ENCODE measurements at places on chromosomes 3 and 15. TPM values are rescaled to one million over a fixed set of nuclear protein-coding genes. Genes with fewer than 3 reads are reported as not detected.

GRCh38 chr3:99938270-99938911 is 120.7 kb downstream of the CMSS1 start:
- DNase-seq = no peak

LRRC3B gene
- polyA plus RNA-seq = not detected

DNA sequence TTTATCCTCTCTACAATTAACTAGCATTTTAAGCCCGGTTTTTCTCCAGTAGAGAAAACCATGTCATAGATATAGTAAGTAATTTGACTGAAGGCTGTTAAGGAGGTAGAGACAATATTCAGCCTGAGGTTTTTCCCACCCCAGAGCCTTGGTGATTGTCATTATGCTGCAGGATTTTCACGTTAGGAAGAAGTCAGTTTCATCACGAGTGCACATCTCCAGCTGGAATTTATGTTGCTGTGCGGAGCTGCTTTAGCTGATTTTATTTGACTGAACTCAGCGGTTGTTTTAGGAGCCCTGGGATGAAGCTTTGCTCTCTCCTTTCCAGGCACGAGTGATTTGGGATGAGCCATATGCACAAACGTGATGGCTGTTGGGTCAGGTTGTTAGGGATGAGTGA is 271.3 kb upstream of the RGMA start:
- no peak for DNase-seq

DNA sequence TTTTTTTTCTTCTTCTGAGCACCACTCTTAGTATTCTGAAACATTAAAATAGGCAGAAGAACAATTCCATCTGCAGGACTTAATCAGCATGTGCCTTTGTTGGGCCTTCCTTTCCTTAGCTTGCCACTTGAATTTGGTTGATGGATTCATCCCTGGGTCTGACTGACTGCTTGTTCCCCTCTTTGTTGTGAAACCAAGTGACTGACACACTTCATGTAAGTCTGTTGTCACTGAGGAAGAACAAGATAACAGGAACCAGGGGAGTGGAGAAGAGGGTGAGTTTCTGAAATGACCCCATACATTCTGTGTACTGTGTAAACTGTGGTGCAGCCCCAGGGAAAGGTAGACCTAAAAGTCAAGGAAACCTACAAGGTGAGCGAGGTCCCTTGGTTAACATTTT is 188.7 kb upstream of the TBC1D5 start:
- DNase-seq = no peak

EPHB1 gene
- polyA plus RNA-seq = 0.13 TPM

DNA sequence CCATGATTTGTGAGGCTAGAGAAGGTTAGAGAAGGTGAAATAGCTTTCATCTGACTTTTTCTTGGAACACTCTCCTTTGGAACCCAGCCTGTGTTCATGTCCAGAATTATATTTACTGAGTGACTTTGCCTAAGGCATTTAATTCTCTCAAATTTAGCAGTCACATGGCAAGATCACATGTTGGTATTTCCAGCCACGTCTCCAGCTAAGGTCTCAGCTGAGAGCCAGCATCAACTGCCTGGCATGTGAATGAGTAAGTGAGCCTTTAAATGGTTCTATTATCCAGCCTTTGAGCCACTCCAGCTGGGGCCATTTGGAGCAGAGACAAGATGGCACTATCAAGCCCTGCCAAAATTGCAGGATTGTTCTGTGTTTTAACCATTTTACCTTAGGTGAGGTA is 130.2 kb upstream of the SGO1 start:
- DNase-seq = no peak

- no peak for DNase-seq
Observed at GRCh38 chr15:73344056-73344455, 24.7 kb downstream of the HCN4 start.

DNA sequence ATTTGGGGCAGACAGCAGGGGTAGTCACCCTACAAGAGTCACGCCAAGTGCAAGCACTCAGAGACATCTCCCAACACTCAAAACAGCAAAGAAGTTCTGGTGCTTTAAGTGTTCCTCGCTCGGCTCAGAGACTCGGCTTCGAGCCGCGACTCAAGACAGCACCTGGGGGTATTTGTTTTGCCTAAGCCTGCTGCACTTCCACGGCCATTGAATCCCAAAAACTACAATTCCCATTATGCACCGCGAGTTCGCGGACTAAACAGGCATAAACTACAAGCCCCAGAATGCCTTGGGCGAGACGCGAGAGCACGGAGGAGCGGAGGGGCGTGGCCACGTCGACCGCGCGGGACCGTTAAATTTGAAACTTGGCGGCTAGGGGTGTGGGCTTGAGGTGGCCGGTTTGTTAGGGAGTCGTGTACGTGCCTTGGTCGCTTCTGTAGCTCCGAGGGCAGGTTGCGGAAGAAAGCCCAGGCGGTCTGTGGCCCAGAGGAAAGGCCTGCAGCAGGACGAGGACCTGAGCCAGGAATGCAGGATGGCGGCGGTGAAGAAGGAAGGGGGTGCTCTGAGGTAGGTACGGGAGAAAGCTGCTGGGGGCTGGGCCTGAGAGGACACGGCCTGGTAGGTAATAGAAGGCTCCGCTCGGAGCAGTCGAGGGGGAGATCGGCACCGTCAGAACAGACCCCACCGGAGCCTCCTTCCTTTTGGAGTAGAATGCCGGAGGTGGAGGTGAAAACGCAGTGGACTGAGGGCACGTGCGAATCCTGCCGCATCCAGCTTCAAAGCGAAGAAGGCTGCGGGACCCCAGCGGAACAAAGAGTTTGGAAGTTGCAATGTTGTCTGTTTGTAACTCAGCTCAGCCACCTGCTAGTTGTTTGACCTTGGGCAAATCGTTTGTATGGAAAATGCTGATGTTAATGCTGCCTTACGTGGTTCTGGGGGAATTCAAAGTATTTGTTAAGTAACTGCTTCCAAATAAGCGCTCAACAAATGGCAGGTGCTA is at the start of gene BUB1B:
TSS of gene BUB1B (plus strand) at position 381 of the 1,000 bp plus-strand sequence. CDS start at position 533, 152 bp downstream.
- DNase-seq = peak; percentile 95

- no peak for DNase-seq
Observed at GRCh38 chr3:177005718-177006405, 191.4 kb downstream of the TBL1XR1 start.

DAG1 gene
- polyA plus RNA-seq = 47.3 TPM

TM4SF1 gene
- 1,359 TPM for polyA plus RNA-seq

DNA sequence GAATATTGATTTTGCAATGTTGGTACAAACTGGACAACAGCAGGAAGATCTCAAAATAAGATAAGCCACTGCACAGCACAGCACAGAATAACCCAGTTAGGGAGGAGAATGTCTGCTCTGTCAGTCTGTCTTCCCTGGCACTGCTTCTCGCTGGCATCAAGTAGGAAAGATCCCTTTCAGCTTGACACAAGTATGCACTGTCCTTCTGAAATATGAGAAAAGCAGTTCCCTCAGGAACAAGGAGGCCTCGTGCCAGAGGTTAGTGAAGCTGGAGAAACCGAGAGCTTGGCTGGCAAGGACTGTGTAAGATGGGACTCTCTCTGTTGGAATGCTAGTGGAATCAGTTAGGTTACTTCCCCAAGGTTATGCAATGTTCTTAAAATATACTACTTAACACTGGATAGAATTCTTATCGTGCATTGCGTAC is 59.1 kb downstream of the FMN1 start:
- DNase-seq = no peak

DNA sequence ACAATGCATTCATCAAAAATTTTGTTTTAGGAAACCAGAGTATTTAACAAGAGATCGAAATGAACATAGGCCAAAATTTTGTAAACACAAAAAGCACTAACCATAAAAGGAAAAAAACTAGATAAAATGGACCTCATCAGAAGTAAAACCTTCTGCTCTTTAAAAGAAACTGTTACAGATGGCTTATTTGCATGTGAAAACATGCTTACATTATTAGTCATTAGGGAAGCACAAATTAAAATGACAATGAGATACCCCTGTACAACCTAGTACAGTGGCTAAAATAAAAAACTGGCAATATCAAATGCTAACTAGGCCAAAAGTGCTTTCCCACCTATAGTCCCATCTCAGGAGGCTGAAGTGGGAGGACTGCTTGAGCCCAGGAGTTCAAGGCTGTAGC is 19.3 kb downstream of the UBR1 start:
- DNase-seq = no peak

SCN11A gene
- polyA plus RNA-seq = 0.13 TPM

- DNase-seq = no peak
Observed at GRCh38 chr3:165805946-165806561, 31.2 kb downstream of the BCHE start.

- no peak for DNase-seq
Observed at GRCh38 chr3:129233538-129233937, 15.9 kb upstream of the COPG1 start.

DNA sequence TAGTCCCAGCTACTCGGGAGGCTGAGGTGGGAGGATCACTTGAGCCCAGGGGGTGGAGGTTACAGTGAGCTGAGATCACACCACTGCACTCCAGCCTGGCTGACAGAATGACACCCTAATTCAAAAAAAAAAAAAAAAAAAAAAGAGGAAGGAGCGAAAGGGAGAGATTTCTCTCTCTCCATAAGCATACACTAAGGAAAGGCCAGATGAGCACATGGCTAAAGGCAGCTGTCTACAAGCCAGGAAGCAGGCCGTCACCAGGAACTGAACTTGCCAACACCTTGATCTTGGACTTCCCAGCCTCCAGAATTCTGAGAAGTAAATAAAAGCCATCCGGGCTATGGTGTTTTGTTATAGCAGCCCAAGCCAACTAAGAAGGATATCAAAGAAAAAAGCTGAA is 7.5 kb downstream of the SRGAP3 start:
- DNase-seq = no peak

GRCh38 chr15:52018693-52019393 is at the start of gene MAPK6:
Gene MAPK6 (plus strand): TSS chr15:52019219. CDS start chr15:52046461, 27,242 bp downstream.
- peak; percentile 80 for DNase-seq

Data from HepG2 (cell line).